GM10248 (cell line): ENCODE measurements at places on chromosomes 2 and 18.

DNA sequence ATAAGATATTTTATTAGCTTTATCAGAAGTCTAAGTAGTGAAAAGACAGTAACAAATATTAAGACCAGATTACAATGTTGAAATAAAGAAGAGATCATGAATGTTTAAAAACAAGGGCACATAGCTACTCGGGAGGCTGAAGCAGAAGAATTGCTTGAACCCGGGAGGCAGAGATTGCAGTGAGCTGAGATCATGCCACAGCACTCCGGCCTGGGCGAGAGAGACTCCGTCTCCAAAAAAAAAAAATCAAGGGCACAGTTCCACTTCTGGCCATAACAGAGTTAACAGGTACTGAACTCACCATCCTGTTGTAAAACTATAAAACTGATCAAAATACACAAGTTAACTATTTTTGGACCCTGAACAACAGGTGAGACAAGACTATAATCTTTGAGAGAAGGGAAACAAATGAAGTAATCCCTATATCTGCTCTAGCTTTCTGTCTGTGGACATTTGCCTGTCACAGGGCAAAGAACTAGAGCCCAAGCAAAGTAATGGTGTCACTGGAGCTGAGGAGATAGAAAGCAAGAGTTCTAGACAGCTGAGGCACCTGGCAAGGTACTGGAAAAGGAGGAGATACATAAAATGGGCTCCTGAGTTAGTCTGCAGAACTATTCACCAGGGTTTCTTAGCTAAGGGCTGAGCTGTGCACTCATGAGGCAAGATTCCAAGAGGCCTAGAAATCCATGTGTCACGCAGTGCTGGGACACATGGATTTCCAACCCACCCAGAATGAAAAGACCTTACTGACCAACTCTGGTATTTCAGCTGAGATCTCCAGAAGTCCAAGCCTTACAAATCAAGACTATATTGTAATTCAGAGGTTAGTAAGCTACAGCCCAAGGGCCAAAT is 15.2 kb downstream of the MMADHC start:
- DNase-seq = no peak

GRCh38 chr2:69211048-69211447 is 176.0 kb downstream of the GFPT1 start:
- DNase-seq = no peak

DNA sequence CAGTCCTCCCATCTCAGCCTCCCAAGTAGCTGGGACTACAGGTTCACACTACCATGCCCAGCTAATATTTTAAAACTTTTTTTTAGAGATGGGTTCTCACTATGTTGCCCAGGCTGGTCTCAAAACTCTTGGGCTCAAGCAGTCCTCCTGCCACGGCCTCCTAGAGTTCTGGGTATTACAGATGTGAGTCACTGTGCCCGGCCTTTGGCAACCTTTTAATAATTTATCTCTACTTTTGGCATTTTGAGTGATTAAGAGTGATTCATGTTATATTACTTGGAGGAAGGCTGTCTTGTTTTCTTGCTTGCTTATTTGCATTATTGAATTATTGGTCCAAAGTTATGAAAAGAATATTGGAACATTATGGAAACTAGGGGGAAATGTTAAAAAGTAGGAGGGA is 24.3 kb downstream of the NCOA1 start:
- no peak for DNase-seq

GRCh38 chr2:110837446-110838409 is 105.4 kb downstream of the ACOXL start:
- DNase-seq = no peak

GRCh38 chr18:35022426-35023001 is 18.7 kb upstream of the MAPRE2 start:
- DNase-seq = no peak

DNA sequence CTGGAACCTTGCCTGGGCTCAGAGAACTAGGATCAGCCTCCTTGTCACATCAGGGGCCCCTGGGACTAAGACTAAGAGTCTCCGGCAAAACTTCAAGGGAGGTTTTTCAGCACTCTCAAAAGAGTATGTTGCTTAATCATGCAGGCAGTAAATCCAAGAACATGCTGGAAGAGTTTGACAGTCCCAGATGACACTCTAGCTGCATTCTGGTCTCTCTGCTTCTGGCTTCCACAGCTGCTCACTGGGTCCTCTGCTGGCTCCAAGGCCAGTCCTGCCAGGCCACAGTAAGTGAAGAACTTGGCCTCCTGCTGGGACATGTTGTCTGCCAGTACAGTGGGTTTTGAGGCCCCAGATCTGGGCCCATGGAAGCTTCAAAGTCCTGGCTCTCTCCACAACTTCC is 45.2 kb upstream of the IL1RL1 start:
- DNase-seq = no peak

GRCh38 chr2:137339051-137339450 is 573.7 kb downstream of the THSD7B start:
- DNase-seq = no peak

- no peak for DNase-seq
Measured at GRCh38 chr2:157052685-157053224, 204.8 kb upstream of the GALNT5 start.

GRCh38 chr2:205714789-205715720 is 32.8 kb downstream of the NRP2 start:
- no peak for DNase-seq

GRCh38 chr2:149119368-149119767 is 80.9 kb downstream of the LYPD6B start:
- DNase-seq = no peak

GRCh38 chr2:74984947-74985637 is 26.6 kb downstream of the POLE4 start:
- no peak for DNase-seq

- no peak for DNase-seq
Measured at GRCh38 chr2:69615969-69616368, 27.6 kb downstream of the AAK1 start.

DNA sequence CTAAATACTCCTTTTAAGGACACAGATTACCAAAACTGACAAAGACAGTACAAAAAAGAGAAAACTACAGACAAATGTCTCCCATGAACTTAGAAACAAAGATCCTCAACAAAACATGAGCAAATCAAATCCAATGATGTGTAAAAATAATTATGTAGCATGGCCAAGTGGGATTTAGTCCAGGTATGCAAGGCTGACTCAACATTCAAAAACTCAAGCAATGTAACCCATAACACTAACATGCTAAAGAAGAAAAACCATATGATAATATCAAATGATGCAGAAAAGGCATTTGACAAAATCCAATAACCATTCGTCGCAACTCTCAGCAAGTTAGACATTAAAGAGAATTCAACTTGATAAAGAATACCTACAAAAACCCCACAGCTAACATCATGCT is 239.0 kb upstream of the KLHL29 start:
- DNase-seq = no peak
